ENCODE measurements at places on chromosomes 12 and 14.

- no peak for DNase-seq
- no peaks in the 10 kb centered on the region for H3K4me1 ChIP-seq
- H3K36me3 ChIP-seq = no peaks in the 10 kb centered on the region
- no peak overlapping the region for H3K4me3 ChIP-seq
- no peak overlapping the region for H3K27ac ChIP-seq
Observed at GRCh38 chr14:33636716-33637115, 314.2 kb downstream of the EGLN3 start.

DNA sequence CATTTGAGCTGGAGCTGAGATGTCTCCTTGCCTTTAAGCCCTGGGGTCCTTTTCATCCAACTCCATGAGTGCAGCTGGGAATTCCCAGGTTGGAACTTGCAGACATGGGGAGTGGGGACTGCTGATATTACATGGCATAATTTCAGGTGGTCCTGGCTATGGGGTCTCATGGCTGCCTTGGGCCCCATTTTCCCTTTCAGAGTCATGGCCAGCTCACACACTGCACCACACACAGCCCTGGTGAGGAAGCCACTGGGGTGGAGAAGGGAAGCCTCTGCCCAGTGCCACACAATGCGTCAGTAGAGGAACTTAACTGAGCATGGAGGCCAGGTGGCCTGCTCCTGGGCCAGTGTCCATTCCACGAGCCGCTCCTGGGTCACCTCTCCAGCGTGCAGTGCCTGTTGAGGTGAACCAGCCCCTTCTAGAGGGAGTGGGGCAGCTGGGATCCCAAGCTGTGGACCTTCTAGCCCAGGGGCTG lies 17.3 kb upstream of the KRT86 start:
- DNase-seq = no peak
- no peak overlapping the region for H3K4me3 ChIP-seq
- peaks cover 10% of the 10 kb centered on the region for H3K27me3 ChIP-seq
- H3K27ac ChIP-seq = no peak overlapping the region
- H3K36me3 ChIP-seq = no peaks in the 10 kb centered on the region
- H3K4me1 ChIP-seq = no peaks in the 10 kb centered on the region

DNA sequence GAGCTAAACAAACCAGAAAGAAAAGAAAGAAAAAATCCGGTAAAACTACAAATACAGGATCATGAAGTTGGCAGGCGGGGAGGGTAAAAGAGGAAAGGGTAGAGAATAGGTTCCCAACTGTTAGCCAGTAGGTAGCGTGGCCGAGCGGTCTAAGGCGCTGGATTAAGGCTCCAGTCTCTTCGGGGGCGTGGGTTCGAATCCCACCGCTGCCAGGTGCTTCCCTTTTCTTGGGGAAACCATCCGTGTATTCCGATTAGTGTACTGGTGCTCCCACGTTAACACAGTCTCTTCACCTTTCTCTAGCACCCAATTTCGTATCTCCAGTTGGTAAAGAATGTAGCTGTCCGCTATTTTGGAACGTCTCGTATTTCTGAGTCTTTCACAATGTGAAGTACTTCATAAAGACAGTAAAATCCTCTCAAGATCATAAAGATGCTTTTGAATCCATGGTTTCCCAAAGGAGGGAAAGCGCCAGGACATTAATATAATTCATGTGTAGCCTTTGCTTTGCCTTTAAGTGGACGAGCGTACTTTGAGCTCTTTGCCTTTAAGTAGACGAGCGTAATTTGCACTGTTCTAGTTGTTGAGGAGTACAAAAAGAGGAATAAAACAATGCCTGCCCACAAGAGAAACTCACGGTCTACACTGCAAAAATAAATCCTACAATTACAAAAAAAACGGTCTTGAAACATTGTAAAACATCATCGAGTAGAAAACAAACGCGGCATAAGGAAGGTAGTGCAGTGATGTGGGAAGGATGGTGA lies 19.0 kb upstream of the RNASE12 start:
- H3K27me3 ChIP-seq = no peaks in the 10 kb centered on the region
- DNase-seq = peak; percentile 90
- peaks cover 9% of the 10 kb centered on the region for H3K4me1 ChIP-seq
- no peak overlapping the region for H3K27ac ChIP-seq
- no peaks in the 10 kb centered on the region for H3K36me3 ChIP-seq
- H3K4me3 ChIP-seq = peak overlapping the region; percentile 89

- no peak overlapping the region for H3K4me3 ChIP-seq
- no peaks in the 10 kb centered on the region for H3K27me3 ChIP-seq
- no peak for DNase-seq
- no peak overlapping the region for H3K27ac ChIP-seq
- no peaks in the 10 kb centered on the region for H3K36me3 ChIP-seq
Observed at GRCh38 chr14:68451696-68452373, 341.0 kb downstream of the ZFP36L1 start.

GRCh38 chr12:5099591-5099990 lies 55.9 kb downstream of the KCNA5 start:
- no peak overlapping the region for H3K27ac ChIP-seq
- H3K4me1 ChIP-seq = peaks cover 2% of the 10 kb centered on the region
- no peaks in the 10 kb centered on the region for H3K27me3 ChIP-seq
- H3K36me3 ChIP-seq = no peaks in the 10 kb centered on the region
- H3K4me3 ChIP-seq = no peak overlapping the region
- no peak for DNase-seq

GRCh38 chr12:42960087-42960527 lies 370.6 kb upstream of the PRICKLE1 start:
- H3K36me3 ChIP-seq = no peaks in the 10 kb centered on the region
- no peak overlapping the region for H3K27ac ChIP-seq
- no peaks in the 10 kb centered on the region for H3K4me1 ChIP-seq
- no peaks in the 10 kb centered on the region for H3K27me3 ChIP-seq
- no peak overlapping the region for H3K4me3 ChIP-seq
- no peak for DNase-seq
